Chondrocyte (in vitro differentiated cells): ENCODE measurements at places on chromosomes 2 and 18.

DNA sequence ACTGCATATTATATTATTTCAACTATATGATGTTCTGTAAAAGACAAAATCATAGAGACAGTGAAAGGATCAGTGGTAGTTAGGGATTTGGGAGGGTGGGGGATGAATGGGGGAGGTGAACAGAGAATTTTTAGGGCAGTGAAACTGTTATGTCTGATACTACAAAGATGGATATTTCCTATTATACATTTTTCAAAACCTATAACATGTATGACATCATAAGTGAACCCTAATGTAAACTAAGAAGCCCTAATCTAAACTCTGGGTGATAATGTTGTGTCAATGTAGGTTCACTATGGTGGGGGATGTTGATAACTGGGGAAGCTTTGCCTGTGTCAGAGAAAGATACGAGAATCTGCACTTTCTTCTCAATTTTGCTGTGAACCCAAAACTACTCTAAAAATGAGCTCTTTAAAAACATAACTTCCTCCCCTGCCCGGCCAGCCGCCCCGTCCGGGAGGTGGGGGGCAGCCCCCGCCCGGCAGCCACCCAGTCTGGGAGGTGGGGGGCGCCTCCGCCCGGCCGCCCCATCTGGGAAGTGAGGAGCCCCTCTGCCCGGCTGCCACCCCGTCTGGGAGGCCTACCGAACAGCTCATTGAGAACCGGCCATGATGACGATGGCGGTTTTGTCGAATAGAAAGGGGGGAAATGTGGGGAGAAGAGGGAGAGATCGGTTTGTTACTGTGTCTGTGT, 234.4 kb downstream of the RPIA start:
- no peaks in the 10 kb centered on the region for H3K4me1 ChIP-seq
- H3K4me3 ChIP-seq = no peak overlapping the region
- DNase-seq = no peak
- H3K27ac ChIP-seq = no peak overlapping the region

- no peaks in the 10 kb centered on the region for H3K27me3 ChIP-seq
- no peak for DNase-seq
- no peak overlapping the region for H3K4me3 ChIP-seq
- peaks cover 12% of the 10 kb centered on the region for H3K36me3 ChIP-seq
Observed at GRCh38 chr2:25265802-25266201, 75.9 kb downstream of the DNMT3A start.

DNA sequence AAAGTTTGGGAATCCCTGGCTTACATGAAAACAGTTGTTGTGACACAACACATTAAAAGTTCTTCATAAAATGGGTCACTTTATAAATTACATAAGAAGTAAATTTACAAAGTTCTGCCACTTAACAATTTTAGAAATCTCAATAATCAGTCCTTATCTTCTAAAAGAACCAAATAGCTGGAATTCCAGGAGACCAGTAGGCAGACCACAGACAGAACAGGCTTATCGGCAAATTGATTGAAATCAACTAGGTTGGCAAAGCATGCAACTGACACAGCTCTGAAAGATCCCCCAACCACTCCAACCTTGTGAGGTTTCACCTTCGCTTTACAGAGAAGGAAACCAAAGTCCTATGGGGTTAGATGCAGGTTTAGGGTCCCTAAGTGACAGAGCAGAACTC, 103.0 kb downstream of the DNER start:
- no peak for DNase-seq
- no peaks in the 10 kb centered on the region for H3K4me1 ChIP-seq
- no peak overlapping the region for H3K27ac ChIP-seq
- no peaks in the 10 kb centered on the region for H3K27me3 ChIP-seq
- H3K36me3 ChIP-seq = no peaks in the 10 kb centered on the region

GRCh38 chr2:215505044-215505786, 69.3 kb upstream of the FN1 start:
- peak overlapping the region; percentile 2 for H3K4me3 ChIP-seq
- H3K27me3 ChIP-seq = no peaks in the 10 kb centered on the region
- DNase-seq = no peak

DNA sequence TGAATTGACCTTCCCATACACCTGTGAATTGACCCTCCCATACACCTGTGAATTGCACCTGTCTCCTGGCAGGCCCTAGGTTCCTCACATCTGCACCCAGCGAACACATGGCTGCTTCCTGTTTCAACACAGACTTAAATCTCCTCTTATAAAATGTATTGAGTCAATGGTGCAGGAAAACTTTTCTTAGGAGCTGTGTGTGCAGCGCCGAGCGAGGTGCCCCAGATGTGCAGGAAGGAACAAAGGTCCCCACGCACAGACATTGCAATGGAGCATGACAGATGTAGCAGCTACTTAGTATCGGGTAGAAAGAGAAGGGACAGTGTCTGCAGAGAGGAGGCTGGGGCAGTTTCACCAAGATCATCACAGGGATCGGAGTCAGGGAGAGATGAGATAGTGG, 85.5 kb upstream of the PXDN start:
- H3K36me3 ChIP-seq = no peaks in the 10 kb centered on the region
- no peak overlapping the region for H3K27ac ChIP-seq
- H3K27me3 ChIP-seq = peaks cover 14% of the 10 kb centered on the region
- H3K4me1 ChIP-seq = peaks cover 46% of the 10 kb centered on the region
- no peak overlapping the region for H3K4me3 ChIP-seq

DNA sequence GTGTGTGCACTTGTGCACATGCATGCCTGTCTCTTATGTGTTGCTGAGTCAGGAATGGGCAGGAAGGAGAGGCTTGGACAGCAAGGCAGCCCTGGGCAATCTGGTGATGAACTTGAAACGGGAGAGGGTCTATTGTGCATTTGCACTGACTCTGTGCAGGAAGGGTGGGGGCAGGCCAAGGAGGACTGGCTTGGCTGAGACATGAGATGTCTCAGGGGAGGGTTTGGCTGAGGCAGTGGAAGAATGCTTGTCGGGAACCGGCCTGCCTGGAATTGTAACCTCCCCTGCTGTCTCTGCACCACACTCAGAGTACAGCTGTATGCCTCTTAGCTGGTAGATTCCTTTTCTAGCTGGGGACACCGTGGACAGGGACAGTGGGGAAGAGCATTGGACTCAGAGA, 176.1 kb upstream of the TNP1 start:
- H3K4me3 ChIP-seq = no peak overlapping the region
- peaks cover 1% of the 10 kb centered on the region for H3K27me3 ChIP-seq
- no peaks in the 10 kb centered on the region for H3K36me3 ChIP-seq
- DNase-seq = no peak
- peak overlapping the region; percentile 22 for H3K27ac ChIP-seq
- H3K4me1 ChIP-seq = peaks cover 25% of the 10 kb centered on the region

DNA sequence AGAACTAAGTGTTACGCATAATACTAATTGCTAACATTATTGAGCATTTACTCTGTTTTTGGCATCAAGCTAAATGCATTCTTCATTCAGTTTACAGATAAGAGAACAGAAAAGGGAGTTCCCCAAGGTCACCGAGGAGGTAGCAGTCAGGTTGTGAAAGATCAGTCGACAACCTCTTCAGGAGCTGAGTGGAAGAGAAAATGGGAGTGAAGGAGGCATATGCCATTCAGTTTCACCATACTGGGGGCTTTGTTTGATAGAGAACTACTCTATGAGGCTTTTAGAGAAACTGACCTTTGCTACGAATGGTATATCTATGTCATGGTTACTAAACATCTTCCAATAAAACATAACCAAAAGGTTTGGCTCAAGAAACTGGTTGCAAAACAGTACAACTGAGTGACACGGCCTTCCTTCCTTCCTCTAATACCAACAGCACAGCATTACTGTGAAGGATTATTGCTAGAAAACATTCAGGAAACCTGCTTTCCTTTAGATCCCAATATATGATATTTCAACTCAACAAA, 112.1 kb downstream of the RBMS1 start:
- H3K27ac ChIP-seq = peak overlapping the region; percentile 38
- H3K4me1 ChIP-seq = peaks cover 82% of the 10 kb centered on the region
- DNase-seq = no peak
- H3K27me3 ChIP-seq = no peaks in the 10 kb centered on the region
- H3K36me3 ChIP-seq = no peaks in the 10 kb centered on the region

GRCh38 chr2:173511942-173512341, 157.3 kb downstream of the CDCA7 start:
- DNase-seq = no peak
- no peak overlapping the region for H3K4me3 ChIP-seq
- no peak overlapping the region for H3K27ac ChIP-seq
- H3K4me1 ChIP-seq = no peaks in the 10 kb centered on the region
- peaks cover 13% of the 10 kb centered on the region for H3K27me3 ChIP-seq
- peaks cover 3% of the 10 kb centered on the region for H3K36me3 ChIP-seq

DNA sequence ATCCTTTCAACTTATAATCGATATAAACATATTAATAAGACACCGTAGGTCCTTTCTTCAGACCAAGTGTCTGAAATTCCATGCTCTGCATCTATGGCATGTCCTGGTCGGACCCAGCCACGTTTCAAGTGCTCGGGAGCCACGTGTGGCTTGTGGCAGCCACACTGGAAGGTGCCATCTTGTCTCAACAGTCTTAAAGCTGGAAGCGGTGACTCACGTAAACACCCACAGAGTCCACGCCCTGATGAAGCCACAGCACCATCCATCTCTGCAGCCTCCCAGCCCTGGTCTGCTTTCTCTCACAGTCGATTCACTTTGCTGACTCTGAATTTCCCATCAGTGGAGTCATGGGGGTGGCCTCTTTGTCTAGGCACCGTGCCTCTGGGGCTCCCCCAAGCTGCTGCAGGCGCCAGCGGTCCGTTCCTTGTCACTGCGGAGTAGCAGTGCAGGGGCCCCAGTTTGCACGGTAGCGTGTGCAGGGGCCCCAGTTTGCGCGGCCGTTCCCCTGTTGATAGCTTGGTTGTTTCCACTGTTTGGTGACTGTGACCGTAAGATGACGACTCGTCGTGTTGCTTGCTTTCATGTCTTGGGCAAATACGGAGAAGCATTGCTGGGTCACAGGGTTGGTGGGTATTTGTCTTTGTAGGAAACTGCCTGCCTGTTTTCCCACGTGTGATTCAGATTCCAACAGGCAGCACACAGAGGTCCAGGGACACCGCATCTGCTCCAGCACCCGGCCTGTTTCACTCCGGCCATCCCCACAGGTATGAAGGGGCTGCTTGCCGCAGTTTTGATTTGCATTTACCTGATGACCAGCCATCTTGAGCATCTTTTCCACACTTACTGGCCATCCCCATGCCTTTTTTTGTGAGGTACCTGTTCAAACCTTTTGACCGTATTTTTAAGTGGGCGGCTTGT, 240.3 kb downstream of the HDAC4 start:
- no peak overlapping the region for H3K4me3 ChIP-seq
- H3K27me3 ChIP-seq = no peaks in the 10 kb centered on the region

GRCh38 chr2:202056611-202057010, 16.4 kb upstream of the KIAA2012 start:
- no peak overlapping the region for H3K4me3 ChIP-seq
- no peak for DNase-seq
- no peak overlapping the region for H3K27ac ChIP-seq
- H3K4me1 ChIP-seq = peaks cover 10% of the 10 kb centered on the region
- H3K27me3 ChIP-seq = no peaks in the 10 kb centered on the region

DNA sequence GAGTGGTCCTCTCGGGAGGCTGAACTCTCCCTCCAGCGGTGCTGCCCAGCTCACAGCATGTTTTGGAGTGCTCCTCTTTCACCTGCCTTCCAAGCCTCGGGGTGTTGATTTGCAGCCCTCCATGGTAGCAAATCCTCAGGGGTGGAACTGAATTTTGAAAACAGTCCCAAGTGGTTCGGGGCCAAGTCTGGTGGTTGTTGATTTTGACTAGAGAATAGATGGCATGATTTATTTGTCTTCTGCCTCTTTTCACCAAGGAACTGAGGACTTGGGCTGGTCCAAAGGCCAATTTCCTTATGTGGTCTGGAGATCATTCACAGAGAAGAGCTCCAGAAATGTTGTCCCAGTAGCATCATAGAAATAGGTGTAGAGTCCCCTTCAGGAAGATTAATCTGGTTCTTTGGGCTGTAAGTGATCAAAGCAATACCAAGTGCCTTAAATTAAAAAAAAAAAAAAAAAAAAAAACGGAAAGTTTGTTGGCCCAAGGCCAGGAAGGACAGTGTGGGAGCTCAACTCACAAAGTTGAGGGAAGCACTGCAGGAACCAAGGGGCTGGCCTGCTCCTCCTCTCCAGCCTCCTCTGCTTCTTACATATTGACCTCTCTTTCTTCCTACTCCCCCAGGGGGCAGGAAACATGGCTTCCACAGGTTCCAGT, 2.5 kb upstream of the DES start:
- peaks cover 27% of the 10 kb centered on the region for H3K4me1 ChIP-seq
- peaks cover 2% of the 10 kb centered on the region for H3K27me3 ChIP-seq

- H3K27me3 ChIP-seq = no peaks in the 10 kb centered on the region
- no peaks in the 10 kb centered on the region for H3K36me3 ChIP-seq
- DNase-seq = no peak
- H3K4me3 ChIP-seq = no peak overlapping the region
- no peak overlapping the region for H3K27ac ChIP-seq
Observed at GRCh38 chr18:47174545-47175116, 1.5 kb downstream of the IER3IP1 start.

GRCh38 chr18:12737243-12737902, 34.5 kb downstream of the PSMG2 start:
- no peak overlapping the region for H3K27ac ChIP-seq
- DNase-seq = no peak
- H3K27me3 ChIP-seq = no peaks in the 10 kb centered on the region
- no peaks in the 10 kb centered on the region for H3K36me3 ChIP-seq
- H3K4me3 ChIP-seq = no peak overlapping the region
- H3K4me1 ChIP-seq = peaks cover 7% of the 10 kb centered on the region

GRCh38 chr2:9815076-9815475, 28.2 kb upstream of the TAF1B start:
- H3K27me3 ChIP-seq = no peaks in the 10 kb centered on the region
- peaks cover 10% of the 10 kb centered on the region for H3K4me1 ChIP-seq
- no peak for DNase-seq
- H3K4me3 ChIP-seq = no peak overlapping the region

- DNase-seq = no peak
- peak within 1 kb of the TSS; percentile 99 for H3K27ac ChIP-seq
- no peaks in the 10 kb centered on the region for H3K27me3 ChIP-seq
- no peaks in the 10 kb centered on the region for H3K36me3 ChIP-seq
Observed at GRCh38 chr2:64019083-64019974, at the start of gene VPS54. Gene VPS54 (minus strand): TSS chr2:64019428. CDS start chr2:63983999, 35,429 bp downstream.

DNA sequence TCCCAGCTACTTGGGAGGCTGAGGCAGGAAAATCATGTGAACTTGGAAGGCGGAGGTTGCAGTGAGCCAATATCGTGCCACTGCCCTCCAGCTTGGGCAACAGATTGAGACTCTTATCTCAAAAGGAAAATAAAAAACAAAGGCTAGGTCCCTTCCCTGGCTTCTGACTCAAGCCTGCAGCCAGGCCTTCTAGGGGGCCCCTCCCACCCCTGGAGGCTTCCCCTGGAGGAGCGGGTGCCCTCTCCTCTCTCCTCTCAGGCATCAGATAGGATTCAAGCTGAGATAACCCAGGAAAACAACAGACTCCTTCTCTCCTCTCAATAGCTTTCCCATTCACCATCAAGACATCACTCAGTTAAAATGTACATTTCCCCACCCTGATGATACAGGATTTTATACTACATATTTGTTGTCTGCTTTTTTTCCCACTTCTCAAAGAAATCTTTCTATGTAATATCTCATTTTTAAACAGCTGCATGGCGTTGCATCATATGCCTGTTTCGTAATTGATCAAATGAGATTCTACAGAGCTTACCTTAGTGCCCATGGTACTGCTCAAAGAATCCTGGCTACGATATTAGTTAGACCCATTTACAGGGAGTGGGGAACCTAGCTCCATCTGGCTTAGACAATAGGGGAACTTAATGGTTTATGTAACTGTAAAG, 20.6 kb upstream of the C2orf72 start:
- no peaks in the 10 kb centered on the region for H3K4me1 ChIP-seq
- no peak overlapping the region for H3K4me3 ChIP-seq
- H3K27ac ChIP-seq = no peak overlapping the region
- no peaks in the 10 kb centered on the region for H3K36me3 ChIP-seq
